Activated CD4-positive, alpha-beta T cell treated with anti-CD3 and anti-CD28 coated beads, Interleukin-2, Interleukin-4, amounts not matched to agents 100 ng/mL and 50 ng/mL, durations not matched to agents 16 hours and 8 hours (primary cell): ENCODE measurements at places on chromosomes 16 and 17.
A peak's percentile ranks its signal among the peaks of the same experiment; 100 is the strongest.

- DNase-seq = no peak
These were observed 19.9 kb downstream of the DCAKD start for GRCh38 chr17:45031231-45032173.

GRCh38 chr17:33868899-33869298, 386.2 kb upstream of the CCL2 start:
- DNase-seq = no peak

- DNase-seq = peak; percentile 57
These were observed 414 bp downstream of the DUSP14 start for GRCh38 chr17:37490022-37490587.

DNA sequence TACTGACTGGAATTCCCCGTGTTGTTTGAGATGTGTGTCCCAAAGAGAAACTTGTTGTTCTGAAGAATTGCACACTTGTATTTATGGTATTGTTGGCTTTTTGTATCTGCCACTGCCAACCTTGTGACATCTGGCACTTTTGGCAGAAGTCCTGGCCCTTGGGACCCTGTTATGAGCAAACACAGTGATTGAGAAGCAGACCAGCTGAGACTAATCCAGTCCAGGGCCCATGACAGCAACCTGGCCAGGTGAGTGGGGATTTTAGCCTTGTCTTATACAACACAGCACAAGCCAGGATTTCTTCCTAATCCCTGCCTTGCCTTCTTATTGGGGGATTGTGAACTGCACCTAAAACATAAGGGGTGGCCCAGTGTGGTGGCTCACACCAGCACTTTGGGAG, 80.0 kb downstream of the NTN1 start:
- no peak for DNase-seq

DNA sequence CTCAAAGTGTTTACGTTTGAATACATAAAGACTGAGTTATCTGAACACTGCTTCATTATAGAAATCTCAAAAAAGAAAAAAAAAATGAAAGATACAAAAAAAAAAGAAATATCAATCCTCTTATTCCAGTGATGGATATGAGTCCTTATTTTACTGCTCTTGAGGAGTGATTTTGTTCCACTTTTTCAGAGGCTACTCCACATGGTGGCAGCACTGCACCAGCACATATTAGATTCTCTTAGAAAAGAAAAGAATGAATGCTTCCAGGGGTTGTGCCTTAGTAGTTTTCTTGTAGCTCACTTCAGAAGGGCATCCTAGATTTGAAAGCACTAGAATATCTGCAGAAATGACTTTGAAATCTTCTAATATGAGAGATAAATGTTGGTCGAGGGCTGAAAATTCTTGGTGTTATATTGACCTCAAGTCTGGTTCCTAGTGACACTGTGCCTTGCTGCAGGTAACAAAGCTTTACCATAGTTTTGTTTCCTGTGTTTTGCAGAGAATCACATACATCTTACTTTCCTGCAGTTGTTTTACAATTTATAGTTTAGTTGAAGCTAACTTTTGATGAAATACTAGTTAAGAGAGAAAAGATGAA, 25.9 kb downstream of the AP2B1 start:
- peak; percentile 27 for DNase-seq

GRCh38 chr17:3964203-3965117, at the start of gene ATP2A3:
ATP2A3 (minus strand) TSS chr17:3964437; CDS start chr17:3964291, 146 bp downstream.
- DNase-seq = peak; percentile 70

- no peak for DNase-seq
These were observed 119.6 kb downstream of the MAF start for GRCh38 chr16:79480929-79481328.

DNA sequence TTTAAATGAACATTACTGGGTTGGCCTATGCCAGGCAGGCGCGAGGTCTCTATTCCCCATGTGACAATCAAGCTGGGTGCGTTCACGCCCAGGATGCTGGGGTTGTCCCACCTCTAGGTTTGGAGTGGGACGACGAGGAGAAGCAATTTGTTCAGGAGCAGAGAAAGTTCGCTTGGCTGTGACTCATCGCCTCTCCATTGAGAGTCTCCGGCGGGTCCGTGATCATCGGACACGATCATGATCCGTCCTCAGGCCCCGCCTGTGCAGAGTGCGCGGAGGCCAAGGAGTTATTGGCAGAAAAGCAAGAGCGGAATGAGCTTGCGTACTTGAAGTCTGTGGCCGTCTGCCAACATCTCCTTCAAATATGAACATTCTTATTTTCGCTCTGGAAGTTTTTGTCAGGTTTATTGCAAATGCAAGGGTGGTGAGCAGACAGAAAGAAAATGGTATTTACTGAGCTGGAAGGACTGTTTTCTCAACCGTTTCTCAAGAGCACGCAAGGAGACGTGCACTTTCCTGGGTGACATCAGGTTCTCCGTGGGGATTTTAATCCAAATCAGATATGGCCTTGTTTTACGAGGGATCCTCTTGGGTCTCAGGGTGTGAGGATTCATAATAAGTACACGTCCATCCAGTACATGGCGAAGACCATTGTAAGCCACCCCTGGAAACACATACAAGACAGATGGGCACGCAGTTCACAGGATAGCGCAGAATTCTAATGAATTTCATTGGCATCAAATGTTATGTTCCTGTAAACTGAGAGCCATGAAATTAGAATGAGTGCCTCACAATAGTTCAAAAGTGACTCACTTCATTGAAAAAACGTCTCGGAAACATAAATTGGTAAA, 70.1 kb upstream of the CREBBP start:
- DNase-seq = no peak

DNA sequence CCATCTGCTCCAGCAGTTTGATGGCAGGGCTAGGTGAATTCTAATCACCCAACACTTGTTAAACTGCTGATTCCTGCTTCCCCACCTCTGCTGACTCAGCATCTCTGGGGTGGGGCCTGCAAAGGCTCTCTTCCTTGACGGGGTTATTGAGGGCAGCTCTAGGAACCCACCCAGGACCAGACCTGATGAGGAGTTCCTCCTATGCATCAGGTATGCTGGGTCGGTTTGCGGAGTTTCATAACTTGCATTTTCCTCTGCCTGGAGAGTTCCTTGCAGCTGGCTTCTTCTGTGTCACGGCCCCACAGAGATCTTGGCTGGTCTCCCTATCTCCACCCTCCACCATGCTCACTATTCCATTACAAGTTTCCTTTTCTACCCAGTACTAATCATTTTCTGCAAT, 93.4 kb upstream of the CCL2 start:
- no peak for DNase-seq

DNA sequence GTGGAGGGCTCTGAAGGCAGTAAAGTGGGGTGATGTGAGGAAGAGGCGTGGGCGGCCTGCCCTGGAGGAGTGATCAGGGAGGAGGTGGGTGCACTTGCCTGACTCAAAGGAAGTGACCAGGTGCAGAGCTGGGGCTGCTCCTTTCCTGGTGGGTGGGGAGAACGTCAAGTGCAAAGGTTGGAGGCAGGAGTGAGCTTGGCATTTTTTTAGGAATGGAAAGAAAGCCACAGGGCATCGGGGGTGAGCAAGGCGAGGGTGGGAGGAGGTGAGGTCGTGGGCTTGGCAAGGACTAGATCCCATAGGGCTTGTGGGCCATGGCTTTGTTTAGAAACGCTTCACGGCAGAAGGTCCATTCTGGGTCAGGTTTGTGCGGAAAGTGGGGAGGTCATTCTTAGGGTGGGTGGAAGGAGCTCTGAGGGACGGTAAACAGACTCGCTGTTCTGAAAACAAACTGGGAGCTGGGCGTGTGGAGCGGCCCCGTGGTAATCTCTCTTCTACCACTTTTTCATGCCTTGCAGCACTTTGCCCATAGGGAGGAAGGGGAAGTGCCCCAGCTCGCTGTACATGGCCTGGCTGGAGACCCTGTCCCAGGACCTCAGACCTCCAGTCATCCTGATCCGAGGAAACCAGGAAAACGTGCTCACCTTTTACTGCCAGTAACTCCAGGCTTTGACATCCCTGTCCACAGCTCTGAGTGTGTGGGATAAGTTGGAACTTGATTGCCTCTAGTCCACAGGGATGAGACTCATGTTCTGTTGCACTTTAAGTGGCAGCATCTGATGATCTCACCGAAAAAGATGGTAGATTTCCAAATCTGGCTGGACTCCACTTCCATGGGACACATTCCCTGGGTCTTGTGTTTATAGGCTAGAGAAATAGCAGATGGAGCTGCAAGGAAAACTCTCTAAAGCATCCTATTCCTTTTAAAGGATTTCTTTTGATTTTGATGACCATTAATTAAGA, 18.9 kb upstream of the HERPUD1 start:
- DNase-seq = no peak

DNA sequence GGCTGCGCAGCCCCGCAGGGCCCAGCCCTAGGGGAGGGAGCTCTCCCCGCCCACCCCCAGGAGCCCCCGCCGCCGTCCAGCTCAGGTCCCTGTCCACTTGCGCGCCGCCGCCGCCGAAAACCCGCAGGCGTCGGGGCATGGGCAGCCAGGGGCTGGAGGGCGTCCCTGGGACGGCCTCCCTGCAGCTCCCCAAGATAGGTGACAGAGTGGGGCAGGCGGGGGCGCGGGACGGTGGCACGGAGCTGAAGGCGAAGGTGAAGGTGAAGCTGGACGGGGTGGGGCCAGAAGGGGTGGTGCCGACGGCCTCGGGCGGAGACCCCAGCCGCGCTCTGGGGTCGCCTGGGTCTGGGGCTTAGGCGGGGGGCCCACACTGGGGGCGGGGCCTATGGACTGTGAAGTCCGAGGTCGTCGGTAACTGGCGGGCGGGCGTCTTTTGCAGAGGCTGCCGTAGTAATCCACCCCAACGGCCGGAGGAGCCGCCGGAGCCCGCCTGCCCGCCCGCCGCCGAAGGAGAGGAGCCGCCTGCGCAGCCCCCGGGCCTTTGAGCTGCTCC, 27.2 kb downstream of the SREBF1 start:
- no peak for DNase-seq

GRCh38 chr17:75228847-75229246, 23.4 kb downstream of the NUP85 start:
- no peak for DNase-seq

GRCh38 chr16:13118091-13118490, 216.7 kb downstream of the SHISA9 start:
- no peak for DNase-seq

- no peak for DNase-seq
These were observed 57.3 kb downstream of the TEX2 start for GRCh38 chr17:64205804-64206203.

GRCh38 chr17:55334285-55334684, 69.5 kb downstream of the HLF start:
- DNase-seq = no peak

GRCh38 chr17:1904273-1905182, 74.7 kb downstream of the RPA1 start:
- no peak for DNase-seq

- DNase-seq = no peak
These were observed 997 bp downstream of the HOXB7 start for GRCh38 chr17:48609759-48610281.

DNA sequence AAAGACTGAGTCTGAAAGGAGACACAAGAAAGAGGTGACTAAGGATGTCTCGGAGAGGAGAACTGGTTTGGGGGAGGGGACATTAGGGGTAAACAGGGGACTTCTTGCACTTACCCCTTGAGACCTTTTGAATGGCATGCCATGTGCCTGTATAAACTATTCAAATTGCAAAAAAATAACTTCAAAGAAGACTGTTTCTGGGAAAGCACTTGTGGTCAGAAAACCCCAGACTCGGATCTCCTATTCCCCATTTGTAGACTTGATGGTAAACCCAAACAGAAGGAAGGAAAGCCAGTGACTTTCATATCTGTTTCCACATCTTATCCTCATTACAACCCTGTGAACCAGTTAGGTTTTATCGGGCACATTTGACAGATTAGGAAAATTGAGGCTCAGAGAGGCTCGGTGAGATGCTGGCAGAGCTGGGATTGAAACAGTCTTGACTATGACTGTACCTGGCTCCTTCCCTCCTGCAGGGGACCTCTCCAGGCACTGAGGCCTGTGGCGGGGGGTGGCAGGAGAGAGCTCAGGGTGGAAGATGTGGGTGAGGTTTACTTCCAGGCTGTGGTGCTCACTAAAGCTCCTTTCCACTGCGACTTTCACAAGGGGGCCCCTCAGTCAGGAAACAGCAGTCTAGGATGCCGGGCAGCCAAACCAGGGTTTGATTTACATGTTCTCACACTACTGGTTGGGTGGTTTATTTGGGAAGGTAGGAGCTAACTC, 30.5 kb upstream of the PLCG2 start:
- DNase-seq = no peak

- no peak for DNase-seq
These were observed 2.0 kb downstream of the LHX1 start for GRCh38 chr17:36939052-36939801.

GRCh38 chr16:88327561-88328312, 55.0 kb upstream of the ZNF469 start:
- DNase-seq = no peak

GRCh38 chr17:57145347-57145746, 60.3 kb downstream of the AKAP1 start:
- DNase-seq = no peak

DNA sequence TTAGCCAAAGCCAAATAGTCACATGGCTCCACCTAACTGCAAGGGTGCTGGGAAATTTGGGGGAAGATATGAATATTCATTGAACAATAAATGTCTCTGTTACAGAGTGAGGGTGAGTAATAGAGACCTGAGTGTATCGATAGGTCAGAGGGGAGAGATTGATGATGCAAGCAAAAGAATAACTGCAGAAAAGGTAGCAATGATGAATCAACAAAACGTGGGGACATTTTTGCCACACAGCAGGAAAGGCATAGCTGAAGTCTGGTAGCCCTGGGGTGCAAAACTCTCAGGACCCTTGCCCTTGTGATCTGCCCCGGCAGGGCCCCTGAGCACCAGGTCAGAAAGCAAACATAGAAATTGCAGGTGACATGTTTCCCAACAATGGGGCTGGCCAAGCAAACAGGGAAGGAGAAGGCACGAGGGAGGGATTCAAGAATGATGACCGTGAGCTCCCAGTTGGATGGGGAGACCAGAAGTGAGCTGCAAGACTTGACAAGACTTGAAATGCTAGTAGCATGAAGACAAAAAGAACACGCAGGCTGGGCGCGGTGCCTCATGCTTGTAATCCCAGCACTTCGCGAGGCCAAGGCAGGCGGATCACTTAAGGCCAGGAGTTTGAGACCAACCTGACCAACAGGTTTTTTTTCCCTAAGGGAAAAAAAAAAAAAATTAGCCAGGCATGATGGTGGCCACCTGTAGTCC, 12.7 kb upstream of the HERPUD1 start:
- no peak for DNase-seq

- DNase-seq = peak; percentile 45
These were observed 623 bp downstream of the MBTPS1 start for GRCh38 chr16:84115919-84116719.

- DNase-seq = no peak
These were observed 88.4 kb upstream of the CDH5 start for GRCh38 chr16:66278111-66278531.

- no peak for DNase-seq
These were observed 43.4 kb upstream of the ANKFN1 start for GRCh38 chr17:56109836-56110235.
